Retina (tissue), 1 donor: ENCODE measurements at places on chromosomes 16 and 17.

DNA sequence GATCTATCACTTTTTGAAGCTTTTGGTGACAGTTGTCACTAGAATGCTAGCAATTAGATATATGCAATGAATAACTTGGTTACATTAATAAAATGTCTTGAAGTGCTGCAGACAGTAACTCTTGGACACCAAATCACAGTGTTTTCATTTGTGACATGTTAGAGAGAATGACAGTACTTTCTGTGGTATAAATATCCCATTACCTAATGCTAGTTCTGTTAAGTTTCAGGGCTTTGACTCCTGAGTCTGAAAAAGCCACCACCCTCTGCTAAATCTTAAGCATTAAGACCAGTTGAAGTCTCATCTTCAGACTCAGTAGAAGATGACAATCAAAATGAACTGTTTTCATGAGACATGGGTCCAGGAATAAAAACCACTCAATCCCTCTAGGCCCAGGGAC, 10.6 kb upstream of the CPHXL2 start:
- no peak for DNase-seq

DNA sequence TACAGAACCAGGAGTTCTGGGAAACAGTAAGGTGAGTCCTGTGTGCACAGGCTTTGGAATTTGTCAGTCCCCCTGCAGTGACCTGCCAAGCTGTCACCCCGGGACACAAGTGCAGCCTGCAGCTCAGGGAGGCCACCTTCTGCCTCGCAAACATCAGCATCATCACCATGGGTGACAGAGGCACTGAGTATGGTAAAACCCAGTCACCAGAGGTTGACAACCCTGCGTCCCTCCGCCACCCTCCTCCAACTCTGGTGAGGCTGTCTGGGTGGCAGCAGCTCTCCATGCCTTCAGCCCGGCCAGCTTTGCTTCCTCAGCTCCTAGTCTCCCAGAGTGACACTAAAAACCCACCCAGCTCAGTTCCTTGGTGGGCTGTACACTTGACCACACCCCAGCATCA, 221.0 kb downstream of the CPPED1 start:
- DNase-seq, result no peak

GRCh38 chr16:1494711-1495110, 1.6 kb downstream of the TELO2 start:
- DNase-seq, result no peak

DNA sequence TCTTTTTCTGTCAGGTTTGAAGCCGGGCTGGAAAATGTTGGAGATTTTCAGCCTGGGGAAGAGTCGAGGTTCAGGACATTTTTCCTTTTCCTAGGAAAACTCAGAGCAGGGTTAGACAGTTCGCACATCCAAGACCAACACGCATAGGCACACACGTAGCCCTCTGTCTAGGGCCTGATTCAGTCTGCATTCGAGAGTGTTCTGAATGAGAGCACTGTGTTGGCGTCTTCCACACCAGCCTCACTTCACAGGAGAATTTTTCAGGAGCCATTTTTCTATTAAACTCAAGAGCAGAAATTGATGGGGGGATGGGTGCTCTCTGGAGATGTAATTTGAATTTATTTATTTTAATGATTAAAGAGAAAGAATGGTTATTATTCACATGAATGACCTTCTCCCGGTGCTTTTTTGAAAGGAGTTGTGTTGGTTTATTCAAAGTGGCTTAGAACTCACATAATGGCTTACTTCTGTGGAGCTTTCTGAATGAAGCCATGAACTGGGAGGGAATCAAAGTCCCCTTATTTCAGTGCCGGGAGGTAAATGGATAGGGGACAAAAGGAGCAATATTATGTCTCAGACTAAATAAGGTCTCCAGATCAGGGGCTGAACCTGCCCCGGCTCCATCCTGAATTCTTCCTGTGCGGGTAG, 194.3 kb downstream of the CCDC182 start:
- DNase-seq, result no peak

DNA sequence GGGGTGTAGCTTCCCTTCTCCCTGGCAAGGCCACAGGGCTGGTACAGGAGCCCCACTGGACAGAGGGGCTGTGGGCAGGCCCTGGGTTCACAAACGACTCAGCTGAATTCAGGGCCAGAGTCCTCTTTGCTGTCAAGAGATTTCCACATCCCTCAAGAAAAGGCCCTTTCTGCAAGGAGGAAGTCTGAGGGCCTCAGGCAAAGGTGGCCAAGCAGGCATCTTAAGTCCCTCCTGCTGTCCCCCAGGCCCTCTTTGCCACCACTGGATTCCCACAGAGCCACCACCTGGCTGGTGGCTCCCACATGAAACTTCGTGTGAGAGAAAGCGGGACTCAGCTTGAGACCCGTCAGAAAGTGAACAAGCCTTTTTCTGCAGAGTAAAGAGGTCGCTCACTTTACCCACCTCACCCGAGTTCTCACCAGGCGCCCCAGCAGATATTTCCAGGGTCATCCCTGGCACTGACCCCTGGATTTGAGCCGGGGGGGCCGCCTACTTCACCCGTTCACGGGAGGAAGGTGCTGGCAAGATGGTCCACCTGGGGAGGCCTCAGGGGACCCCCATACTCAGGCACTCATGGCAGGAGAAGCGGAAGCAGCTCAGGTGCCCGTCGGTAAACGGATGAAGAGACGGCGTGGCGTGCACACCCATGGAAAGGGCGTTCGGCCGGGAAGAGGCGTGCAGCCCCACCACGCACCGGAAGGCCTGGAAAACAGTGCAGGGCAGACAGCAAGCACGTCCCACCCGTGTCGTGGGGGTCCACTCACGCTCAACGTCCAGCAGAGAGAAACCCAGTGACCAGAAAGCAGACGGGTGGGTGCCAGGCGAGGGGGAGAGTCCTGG, 3.6 kb downstream of the RNF166 start:
- no peak for DNase-seq

- DNase-seq, result no peak
Measured at GRCh38 chr17:44191941-44192496, 5.2 kb downstream of the TMUB2 start.

DNA sequence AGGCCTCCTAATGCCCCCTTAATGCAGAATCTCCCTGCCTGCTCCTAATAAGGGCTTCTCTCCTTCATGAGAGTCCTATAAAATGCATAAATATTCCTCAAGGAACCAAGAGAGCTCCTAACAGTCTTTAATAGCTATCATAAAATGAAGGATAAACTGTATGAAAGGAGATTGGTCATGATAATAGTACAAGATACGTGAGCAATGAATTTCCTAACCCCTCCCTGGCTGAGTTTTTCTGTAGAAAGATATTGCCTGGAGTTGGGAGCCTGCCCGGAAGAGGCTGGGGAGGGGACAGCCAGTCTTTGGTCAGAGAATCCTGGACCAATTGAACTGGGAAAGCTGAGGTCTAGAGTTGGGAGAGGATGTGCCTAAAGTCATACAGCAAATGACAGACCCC, 321.9 kb upstream of the CDH5 start:
- no peak for DNase-seq

- DNase-seq, result no peak
Measured at GRCh38 chr16:69938981-69939820, 11.9 kb upstream of the CLEC18A start.

- no peak for DNase-seq
Measured at GRCh38 chr17:68567035-68567434, 34.1 kb downstream of the FAM20A start.
